A549 treated with dexamethasone at 1 μM for 4 hours (cell line): ENCODE measurements at places on chromosomes 7 and 10. TPM values are rescaled to one million over a fixed set of nuclear protein-coding genes. Genes with fewer than 3 reads are reported as not detected.

Gene PDE1C
- 2.4 to 4.0 TPM (median 3.1 TPM) in 5 replicates for total RNA-seq

Gene ADAM22
- total RNA-seq, result 0.17 to 0.47 TPM (median 0.32 TPM) in 5 replicates

Gene AS3MT
- 2.6 to 4.1 TPM (median 3.4 TPM) in 5 replicates for total RNA-seq

Gene CDK1
- 72.0 to 90.5 TPM (median 79.8 TPM) in 5 replicates for total RNA-seq

Gene TYW1B
- 2.9 to 3.2 TPM (median 3.0 TPM) in 5 replicates for total RNA-seq

Gene DNAJC2
- 39.2 to 43.2 TPM (median 40.5 TPM) in 5 replicates for total RNA-seq

Gene CEP55
- 61.0 to 73.3 TPM (median 70.6 TPM) in 5 replicates for total RNA-seq

Gene DOCK1
- 20.8 to 29.5 TPM (median 27.7 TPM) in 5 replicates for total RNA-seq
